ENCODE measurements at places on chromosomes 6 and 20.

- DNase-seq = peak; percentile 25
These were observed 42.2 kb upstream of the FOXP4 start for GRCh38 chr6:41503827-41504465.

- no peak for DNase-seq
These were observed 29.9 kb downstream of the PHACTR2 start for GRCh38 chr6:143707697-143708096.

- DNase-seq = no peak
These were observed 68.7 kb downstream of the SYCP2 start for GRCh38 chr20:59864726-59865125.

DNA sequence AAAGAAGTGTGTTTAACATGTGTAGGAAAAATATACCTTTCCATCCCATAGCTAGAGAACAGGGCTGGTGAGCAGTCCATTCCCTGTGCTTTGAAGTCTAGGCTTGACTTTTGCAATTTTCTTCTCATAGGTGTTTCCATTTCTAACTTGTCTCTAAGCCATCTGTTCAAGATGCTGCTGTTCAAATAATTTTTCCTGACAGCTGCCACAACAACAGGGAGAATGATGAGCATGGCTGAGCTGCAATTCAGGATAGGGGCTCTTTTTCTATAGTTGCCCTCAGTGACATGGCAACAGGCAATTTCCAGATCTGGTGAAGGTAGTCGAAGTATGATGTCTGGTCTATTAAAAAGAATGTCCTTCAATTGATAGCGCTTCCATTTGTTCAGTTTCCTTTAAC lies 103.0 kb upstream of the HS3ST5 start:
- no peak for DNase-seq

GRCh38 chr6:13375360-13375878 lies 47.1 kb upstream of the TBC1D7 start:
- no peak for DNase-seq

DNA sequence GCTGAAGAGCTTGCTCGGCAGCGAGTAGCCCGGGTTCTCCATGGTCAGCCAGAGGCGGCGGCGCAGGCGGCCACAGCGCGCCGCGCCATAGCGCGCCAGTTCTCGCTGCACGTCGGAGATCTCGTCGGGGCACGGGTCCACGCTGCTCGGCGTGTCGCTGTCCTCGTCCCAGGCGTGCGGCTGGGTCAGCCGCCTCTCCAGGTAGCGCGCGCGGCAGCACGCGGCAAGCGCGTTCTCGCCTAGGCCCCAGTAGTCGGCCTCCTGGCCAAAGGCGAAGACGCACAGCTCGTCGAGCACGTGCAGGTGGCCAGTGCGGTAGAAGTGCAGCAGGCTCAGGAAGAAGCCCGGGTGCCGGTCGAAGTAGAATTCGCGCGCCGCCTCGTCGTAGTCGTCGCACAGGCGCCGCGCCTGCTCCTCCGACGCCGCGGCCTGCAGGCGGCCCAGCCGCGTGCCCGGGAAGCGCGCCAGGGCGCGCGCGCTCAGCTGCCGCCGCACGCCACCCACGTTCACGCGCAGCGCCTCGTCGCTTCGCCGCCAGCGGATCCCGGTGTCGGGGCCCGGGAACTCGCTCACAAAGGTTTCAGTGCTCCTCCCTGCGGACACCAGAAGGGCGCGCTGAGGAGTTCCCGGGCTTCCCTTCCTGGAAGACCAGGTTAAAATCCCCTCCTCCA lies 2.7 kb downstream of the KCNS1 start:
- no peak for DNase-seq

DNA sequence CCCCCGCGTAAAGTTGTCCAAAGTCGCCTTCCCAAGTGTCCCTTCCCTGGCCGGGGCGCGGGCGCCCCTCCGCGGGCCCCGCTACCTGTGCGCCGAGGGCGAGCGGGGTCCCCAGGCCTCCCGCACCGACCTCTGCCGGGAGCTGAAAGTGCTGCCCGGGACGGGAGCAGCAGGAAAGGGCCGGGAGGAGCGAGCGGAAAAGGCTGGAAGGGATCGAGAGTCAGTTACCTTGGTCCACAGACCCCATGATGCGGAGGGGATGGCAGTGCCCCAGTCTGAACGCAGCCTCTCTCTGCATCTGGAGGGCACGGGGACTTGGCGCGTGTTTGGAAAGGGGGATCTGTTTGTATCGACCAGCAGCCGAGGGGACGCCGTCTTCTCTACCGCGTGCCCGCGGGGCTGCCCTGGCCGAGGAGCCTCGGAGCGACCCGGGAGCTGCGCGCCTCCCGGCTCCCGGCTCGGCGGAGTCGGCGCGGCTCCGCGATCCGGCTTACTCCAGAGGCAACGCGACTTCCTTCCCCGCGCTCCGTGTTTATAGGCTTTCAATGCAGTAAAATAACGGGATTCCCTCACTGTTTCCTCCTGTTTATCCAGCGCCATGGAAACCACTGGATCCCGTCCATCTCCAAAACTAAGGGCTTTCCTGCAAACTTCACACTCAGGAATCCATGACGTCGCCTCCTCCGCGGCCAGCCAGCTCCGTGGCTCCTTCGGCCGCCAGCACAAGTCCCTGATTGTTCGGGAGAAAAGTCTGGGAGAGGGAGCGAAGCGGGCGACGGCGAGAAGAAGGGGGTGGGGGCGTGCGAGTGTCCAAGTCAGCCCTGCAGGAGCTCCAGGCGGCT lies 20.0 kb upstream of the NFATC2 start:
- DNase-seq = no peak

GRCh38 chr20:5602346-5602745 lies 147.9 kb upstream of the SHLD1 start:
- no peak for DNase-seq

DNA sequence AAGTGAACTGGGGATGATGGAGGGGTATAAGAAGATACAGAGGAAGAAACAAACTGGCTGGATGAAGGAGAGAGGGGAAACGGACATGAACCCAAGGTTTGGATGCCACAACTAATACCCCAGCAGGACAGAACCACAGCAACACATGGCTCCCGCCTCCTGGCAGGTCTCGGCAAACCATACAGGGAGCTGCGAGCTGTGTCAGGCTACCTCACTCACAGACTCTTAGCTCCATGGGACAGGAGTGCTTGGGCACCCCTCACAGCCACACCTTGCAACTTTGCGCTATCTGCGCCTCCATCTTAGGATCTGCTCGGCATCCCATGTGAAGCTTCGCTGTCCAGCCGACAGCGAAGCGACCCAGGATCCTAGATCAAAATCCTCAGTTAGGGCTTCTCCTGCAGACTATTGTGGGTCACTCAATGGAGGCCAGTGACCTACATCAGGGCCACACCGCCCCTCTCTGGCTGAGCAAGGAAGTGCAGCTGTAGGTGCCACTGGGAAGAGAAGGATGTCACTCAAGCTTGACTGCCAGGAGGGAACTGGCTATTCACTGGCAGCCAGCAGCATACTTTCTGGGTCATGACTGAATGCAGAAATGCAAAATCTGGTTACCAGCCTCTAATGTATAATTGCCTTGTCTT lies 174.4 kb upstream of the RIN2 start:
- DNase-seq = peak; percentile 53

DNA sequence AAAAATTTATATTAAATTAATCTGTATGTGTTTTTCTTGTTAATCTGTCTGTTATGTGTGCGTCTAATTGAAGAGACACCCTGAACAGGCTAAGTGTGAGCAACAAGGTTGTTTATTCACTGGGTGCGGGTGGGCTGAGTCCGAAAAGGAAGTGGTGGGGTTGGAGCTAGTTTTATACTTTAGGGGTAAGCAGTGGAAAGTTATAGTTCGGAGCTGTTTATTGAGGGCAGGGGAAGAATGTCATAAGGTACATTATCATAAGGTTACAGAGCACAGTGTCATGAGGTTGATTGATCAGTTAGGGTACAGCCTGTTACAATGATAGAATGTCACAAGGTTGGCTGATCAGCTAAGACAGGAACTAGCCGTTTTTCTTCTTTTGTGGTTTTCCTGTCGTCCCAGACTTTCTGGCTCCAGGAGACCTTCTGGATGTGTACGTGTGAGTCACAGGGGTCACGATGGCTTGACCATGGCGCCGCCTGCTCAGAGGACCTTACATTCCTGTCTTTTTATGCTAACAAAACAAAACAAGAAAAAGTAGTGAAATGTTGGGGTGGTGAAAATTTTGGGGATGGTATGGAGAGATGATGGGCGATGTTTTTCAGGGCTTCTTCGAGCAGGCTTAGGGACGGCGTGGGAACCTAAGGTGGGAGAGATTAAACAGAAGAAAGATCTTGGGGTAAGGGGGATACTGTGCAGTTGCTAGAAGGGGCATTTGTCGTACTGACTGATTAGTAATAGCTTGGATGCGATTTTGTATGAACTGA lies 754.0 kb upstream of the ADGRB3 start:
- DNase-seq = no peak

GRCh38 chr6:153086225-153086990 lies 44.7 kb downstream of the RGS17 start:
- DNase-seq = no peak

DNA sequence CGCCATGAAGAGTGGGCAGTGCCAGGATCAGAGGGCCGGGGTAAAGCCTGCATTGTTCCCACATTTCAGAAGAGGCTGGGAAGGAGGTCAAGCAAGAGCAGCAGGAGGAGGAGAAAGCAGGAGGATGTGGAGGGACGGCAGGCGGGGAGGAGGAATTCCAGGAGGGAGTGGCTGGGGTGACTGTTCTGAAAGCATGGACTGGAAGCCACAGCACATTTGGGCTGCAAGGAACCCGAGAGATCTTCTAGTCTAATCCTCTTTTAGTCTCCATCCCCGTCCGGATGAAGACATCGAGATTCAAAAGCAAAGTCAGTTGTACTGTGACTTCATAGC lies 76.9 kb downstream of the FAM50B start:
- no peak for DNase-seq

DNA sequence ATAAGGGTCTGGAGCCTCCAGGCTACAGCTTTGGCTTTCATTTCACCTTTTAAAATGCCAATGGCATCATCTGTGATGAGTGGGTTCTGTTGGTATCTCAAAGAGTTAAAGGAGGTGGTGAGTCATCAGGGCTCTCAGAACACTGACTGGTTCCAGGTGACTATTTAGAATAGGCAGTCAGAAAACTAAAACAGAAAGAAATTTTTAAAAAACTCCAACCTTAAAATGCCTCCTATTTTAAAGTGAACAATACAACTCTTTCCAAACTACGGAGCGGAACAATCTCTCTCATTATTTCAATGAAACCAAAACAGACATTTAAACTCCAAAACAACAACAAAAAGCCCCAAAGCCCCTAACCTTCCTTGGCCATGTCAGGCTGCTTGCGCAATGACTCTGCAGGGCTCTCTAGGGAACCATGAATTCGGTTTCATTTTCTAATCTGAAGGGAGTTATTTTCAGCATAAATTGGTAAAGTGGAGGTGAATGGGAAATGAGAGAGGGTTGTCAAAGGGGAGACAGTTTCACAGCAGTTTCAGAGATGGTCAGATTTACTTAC lies 194.9 kb downstream of the KIF6 start:
- DNase-seq = peak; percentile 32

GRCh38 chr6:99589907-99590493 lies 16.6 kb upstream of the PRDM13 start:
- DNase-seq = no peak

DNA sequence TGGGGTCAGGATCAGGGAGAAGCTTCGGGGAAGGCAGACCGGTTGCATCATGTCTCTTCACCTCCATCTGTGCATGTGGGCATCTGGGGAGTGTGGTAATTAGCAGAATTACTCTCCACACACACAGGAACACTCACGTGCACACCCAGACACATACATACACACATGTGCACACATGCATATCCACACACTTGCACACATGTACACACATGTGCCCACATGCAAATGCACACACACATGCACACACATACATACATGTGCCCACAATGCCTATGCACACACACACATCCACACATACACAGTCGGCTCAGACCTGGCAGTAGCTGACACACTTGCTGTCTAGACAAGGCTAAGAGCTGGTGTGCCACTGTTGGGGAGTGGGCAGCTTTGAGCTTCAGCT lies 212.3 kb upstream of the PMEPA1 start:
- no peak for DNase-seq

DNA sequence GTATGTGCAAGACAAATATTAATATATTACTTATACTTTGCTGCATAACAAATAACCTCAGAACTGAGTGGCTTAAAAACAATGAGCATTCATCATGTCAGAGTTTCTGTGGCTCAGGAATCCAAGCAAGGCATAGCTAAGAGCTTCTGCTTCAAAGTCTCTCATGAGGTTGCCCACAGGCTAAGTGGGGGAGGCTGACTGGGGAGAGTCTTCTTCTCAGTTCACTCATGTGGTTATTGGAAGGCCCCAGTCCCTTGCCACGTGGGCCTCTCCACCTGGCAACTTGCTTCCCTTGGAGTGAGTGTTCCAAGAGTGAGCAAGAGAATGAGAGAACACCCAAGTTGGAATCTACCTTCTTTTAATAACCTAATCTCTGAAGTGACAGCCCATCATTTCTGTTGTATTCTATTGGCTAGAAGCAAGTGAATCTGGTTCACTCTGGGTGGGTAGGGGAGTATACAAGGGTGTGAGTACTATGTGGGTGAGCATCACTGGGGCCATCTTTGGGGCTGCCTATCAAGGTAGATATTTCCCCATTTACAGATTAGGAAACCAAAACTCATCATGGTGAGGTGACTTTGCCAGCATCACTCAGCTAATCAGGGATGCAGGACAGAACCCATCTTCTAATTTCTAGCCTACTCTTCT lies 36.0 kb downstream of the DNAH8 start:
- no peak for DNase-seq

GRCh38 chr20:3129094-3129493 lies 30.6 kb downstream of the FASTKD5 start:
- DNase-seq = no peak

DNA sequence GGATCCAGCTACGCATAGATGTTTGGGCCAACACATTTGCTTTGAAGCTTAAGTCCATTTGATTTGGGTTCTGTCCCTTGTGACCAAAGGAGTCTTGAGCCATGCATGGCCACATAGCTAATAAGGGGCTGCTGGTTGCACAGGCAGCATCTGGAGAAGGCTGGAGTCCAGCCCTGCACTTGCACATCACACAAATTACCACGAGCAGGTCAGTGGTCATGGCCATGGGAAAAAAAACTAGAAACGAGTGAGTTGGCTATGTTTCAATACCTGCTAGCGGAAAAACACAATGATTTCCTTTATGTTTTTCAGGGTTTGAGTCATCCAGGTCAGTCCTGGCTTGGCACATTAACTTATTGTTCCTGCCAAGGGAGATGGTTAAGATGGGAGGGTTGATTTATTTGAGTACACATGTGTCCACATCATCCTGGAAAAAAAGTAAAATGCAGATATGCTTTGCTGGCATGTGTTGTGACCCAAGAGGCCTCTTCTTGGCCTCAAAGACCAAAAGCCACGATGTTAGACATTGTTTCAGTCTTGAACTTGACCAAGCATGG lies 5.6 kb upstream of the STX16 start:
- DNase-seq = no peak

GRCh38 chr20:51428401-51429143 lies 113.9 kb downstream of the NFATC2 start:
- no peak for DNase-seq

- no peak for DNase-seq
These were observed 297.3 kb upstream of the IRAK1BP1 start for GRCh38 chr6:78570044-78570443.

- no peak for DNase-seq
These were observed 154.6 kb downstream of the KCNQ5 start for GRCh38 chr6:72776456-72776855.

All from RPMI8226 (cell line).